K562 (cell line): ENCODE measurements at places on chromosomes 3 and 15.

- H3K27me3 ChIP-seq, result no peaks in the 10 kb centered on the region
- no peak overlapping the region for H3K27ac ChIP-seq
- DNase-seq, result no peak
- no peak overlapping the region for H3K4me3 ChIP-seq
- peaks cover 25% of the 10 kb centered on the region for H3K4me1 ChIP-seq
- H3K36me3 ChIP-seq, result peaks cover 11% of the 10 kb centered on the region; the same call in 2 of the 3 replicates
These were observed 9.0 kb downstream of the NIPA1 start for GRCh38 chr15:22795206-22796063.

GRCh38 chr15:88400591-88401250 is 66.5 kb downstream of the MRPL46 start:
- H3K36me3 ChIP-seq, result no peaks in the 10 kb centered on the region
- no peaks in the 10 kb centered on the region for H3K4me1 ChIP-seq
- H3K27me3 ChIP-seq, result peaks cover 11% of the 10 kb centered on the region
- H3K4me3 ChIP-seq, result no peak overlapping the region

DNA sequence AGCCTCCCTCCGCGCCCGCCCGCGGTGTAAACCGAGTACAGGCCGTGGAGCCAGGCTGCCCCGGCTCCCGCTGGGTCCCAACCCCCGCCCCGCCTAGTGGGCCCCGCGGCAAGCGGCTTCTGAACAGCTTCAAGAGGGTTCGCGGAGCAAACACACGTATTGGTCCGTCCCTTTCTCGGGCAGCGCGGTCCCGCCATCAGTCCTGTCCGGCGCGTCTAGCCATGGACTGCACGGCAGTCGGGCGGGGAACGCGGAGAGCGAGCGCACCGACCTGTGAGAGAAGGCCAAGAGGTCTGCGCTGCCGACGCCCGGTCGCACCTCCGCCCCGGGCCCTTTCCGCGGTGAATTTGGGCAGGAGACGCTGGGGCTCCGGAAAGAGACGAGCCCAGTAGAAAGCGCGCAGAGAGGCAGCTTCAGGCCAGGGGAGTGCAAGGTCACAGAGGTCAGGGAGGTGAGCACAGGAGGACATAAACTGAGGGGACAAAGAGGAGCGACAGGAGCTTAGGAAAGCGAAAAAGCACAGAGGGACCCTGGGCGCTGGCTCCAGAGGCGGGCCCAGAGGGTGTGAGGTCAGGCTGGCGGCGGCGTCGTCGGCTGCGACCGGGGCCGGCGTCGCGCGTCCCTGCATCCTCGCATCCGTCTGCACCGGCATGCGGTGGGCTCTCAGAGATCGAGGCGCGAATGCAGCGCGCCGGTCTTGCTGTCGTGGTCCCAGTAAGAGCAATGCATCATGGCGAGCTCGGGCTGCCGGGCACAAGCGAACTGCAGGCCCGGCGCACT is 1.8 kb downstream of the FOXL2 start:
- peaks cover 22% of the 10 kb centered on the region; the same call in 2 of the 3 replicates for H3K4me1 ChIP-seq
- peak overlapping the region; percentile 59 for H3K4me3 ChIP-seq

- no peak overlapping the region for H3K27ac ChIP-seq
- DNase-seq, result no peak
- peaks cover 75% of the 10 kb centered on the region; the same call in 2 of the 3 replicates for H3K36me3 ChIP-seq
- H3K27me3 ChIP-seq, result no peaks in the 10 kb centered on the region
- H3K4me3 ChIP-seq, result no peak overlapping the region
These were observed 117.2 kb downstream of the TJP1 start for GRCh38 chr15:29704950-29705597.

DNA sequence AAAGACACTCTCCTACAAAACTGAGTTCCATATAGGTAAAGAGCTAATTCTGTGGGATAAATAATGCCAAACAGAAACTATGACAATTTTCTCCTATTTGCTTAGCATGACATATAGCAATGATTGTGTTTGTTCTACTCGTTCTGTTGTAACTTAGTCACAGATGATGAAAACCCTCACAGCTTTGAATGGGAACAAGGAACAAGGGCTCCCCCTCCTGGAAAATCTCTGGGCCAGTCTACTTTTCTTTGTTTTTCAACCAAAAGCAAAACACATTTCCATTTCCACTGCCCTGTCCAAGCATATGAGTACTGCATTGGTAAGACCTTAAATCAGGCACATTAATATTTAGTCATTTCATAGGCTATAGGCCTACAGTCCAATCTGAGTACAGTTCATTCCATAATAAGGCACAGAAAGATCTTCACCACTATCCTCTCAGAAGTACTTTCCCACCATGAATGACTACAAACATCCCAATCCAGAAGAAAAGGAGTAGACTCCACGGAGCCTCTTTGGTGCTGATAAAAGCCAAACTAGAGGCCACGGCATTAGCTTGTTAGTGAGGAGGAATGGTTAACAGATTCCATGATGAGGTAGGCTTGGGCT is 67.1 kb downstream of the ATP8B4 start:
- peak; percentile 26 for DNase-seq
- no peaks in the 10 kb centered on the region for H3K36me3 ChIP-seq
- H3K4me1 ChIP-seq, result peaks cover 11% of the 10 kb centered on the region

GRCh38 chr15:59335207-59335786 is 37.4 kb downstream of the MYO1E start:
- no peaks in the 10 kb centered on the region for H3K4me1 ChIP-seq
- no peak overlapping the region for H3K4me3 ChIP-seq
- H3K27ac ChIP-seq, result no peak overlapping the region
- H3K36me3 ChIP-seq, result no peaks in the 10 kb centered on the region
- H3K27me3 ChIP-seq, result peaks cover 5% of the 10 kb centered on the region
- DNase-seq, result no peak

GRCh38 chr15:51731549-51732267 is 5.7 kb downstream of the LYSMD2 start:
- peaks cover 4% of the 10 kb centered on the region; the same call in 1 of the 3 replicates for H3K36me3 ChIP-seq
- no peak overlapping the region for H3K4me3 ChIP-seq
- no peaks in the 10 kb centered on the region for H3K27me3 ChIP-seq
- DNase-seq, result peak; percentile 21
- peaks cover 49% of the 10 kb centered on the region for H3K4me1 ChIP-seq
